Spleen (tissue), 13 donors: ENCODE measurements at places on chromosomes 1 and 21. TPM values are rescaled to one million over a fixed set of nuclear protein-coding genes. Genes with fewer than 3 reads are reported as not detected.

Gene ATP1B1
- 77.6 TPM for total RNA-seq

Gene PRR9
- not detected for total RNA-seq

Gene LRRC3
- 4.9 TPM for total RNA-seq

Gene ASPM
- 9.0 TPM for total RNA-seq

Gene SRP9
- total RNA-seq, result 189 TPM

Gene CFHR4
- not detected for total RNA-seq

Gene CLCA2
- total RNA-seq, result not detected

Gene ZSWIM5
- 4.7 TPM for total RNA-seq

Gene ACTRT2
- total RNA-seq, result not detected

- peak overlapping the region; percentile 75 for H3K4me3 ChIP-seq
- H3K27me3 ChIP-seq, result peaks cover 3% of the 10 kb centered on the region
- peaks cover 11% of the 10 kb centered on the region for H3K4me1 ChIP-seq
- H3K27ac ChIP-seq, result no peak overlapping the region
Observed at GRCh38 chr21:31557421-31558188, 101.9 kb upstream of the SOD1 start.

GRCh38 chr1:215529571-215529970, 37.5 kb upstream of the KCTD3 start:
- H3K27me3 ChIP-seq, result no peaks in the 10 kb centered on the region
- no peak overlapping the region for H3K27ac ChIP-seq
- H3K4me3 ChIP-seq, result no peak overlapping the region
- H3K4me1 ChIP-seq, result no peaks in the 10 kb centered on the region
- no peaks in the 10 kb centered on the region for H3K36me3 ChIP-seq
- DNase-seq, result no peak

DNA sequence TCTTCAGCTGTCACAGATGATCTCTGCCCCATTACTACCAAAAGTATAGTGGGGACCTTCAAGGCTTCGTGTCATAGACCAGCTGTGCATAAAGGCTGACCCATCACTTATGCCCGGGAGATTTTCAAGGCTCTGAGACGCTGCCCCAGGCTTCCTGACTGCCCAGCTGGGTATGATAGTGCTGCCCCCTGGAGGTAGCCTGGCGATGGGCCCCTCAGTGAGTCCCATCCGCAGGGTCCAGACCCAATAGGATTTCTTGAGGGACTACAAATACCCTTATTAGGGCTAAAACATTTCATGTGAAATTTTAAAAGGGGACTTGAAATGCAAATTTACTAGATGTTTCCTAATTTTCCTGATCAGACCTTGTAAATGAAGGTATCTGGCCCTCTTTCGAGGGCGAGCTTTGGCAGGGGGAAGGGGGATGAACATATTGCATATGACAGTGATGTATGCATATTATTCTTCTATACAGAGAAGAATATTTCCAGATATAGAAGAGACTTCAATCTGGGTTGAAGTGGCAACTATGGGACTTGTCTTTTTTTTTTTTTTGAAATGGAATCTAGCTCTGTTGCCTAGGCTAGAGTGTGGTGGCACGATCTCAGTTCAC, 11.7 kb upstream of the FCMR start:
- H3K4me3 ChIP-seq, result no peak overlapping the region
- peaks cover 60% of the 10 kb centered on the region for H3K4me1 ChIP-seq
- peak; percentile 92 for DNase-seq
- no peak overlapping the region for H3K27ac ChIP-seq
- H3K27me3 ChIP-seq, result no peaks in the 10 kb centered on the region
- no peaks in the 10 kb centered on the region for H3K36me3 ChIP-seq

DNA sequence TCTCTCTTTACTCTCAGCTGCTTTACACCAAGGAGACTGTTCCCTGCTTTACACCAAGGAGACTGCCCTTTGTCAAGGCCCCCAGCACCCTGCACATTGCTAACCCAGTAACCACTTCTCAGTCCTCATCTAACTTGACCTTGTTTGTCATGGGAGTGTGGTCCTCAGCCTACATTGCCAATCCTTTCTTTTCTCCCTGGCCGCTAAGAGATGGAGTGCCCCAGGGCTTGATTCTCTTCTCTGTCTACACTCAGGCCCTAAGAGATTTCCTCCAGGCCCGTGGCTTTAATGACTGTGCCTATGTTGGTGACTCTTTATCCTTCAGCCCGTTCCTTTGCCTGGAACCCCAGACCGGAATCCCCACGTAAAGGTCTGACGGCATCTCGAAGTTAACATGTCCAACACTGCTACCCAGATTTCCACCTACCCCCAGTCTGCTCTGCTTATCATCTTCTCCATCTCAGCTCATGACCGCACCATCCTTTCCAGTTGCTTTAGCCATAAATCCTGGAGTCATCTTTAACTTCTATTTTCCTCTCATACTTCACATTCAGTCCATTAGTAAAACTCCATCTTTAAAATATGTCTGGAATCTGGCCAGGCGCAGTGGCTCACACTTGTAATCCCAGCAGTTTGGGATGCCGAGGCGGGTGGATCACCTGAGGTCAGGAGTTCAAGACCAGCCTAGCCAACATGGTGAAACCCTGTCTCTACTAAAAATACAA, 9.5 kb upstream of the SEMA4A start:
- H3K36me3 ChIP-seq, result peaks cover 7% of the 10 kb centered on the region
- DNase-seq, result no peak
- H3K27me3 ChIP-seq, result no peaks in the 10 kb centered on the region
- H3K4me1 ChIP-seq, result peaks cover 29% of the 10 kb centered on the region

- no peaks in the 10 kb centered on the region for H3K27me3 ChIP-seq
- no peak overlapping the region for H3K4me3 ChIP-seq
- no peak for DNase-seq
- H3K27ac ChIP-seq, result no peak overlapping the region
- no peaks in the 10 kb centered on the region for H3K4me1 ChIP-seq
- no peaks in the 10 kb centered on the region for H3K36me3 ChIP-seq
Observed at GRCh38 chr1:168665975-168666374, 63.0 kb downstream of the DPT start.

- no peaks in the 10 kb centered on the region for H3K27me3 ChIP-seq
- no peak overlapping the region for H3K4me3 ChIP-seq
Observed at GRCh38 chr1:153288634-153289275, 24.0 kb downstream of the PGLYRP3 start.

DNA sequence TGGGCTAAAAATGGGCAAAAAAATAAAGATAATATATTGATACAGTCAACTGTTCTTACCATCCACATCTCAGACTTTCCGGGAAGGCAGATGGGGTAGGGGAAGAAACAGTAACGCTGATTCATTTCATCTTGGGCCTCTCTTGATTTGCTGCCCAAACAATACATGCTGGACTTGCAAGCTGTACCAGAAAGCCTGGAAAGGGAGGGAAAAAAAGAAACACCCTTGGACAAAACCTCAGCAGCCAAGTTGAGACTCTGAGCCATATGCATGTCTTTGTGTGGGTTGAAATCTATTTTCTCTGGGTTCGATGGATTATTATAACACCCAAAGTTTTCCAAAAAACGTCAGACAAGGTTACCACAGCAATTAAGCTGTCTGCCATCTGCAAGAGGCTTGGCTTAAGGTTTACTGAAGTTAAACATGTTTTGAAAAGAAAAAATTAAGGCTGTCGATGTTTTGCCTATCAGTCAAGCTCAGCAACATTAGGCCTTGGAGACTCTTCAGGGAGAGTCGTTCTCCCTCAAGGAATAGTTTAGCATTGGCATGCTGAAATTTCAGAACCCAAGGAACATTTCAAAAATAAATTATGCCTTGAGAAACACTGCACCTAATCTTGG, 71.2 kb downstream of the PSMG1 start:
- H3K4me1 ChIP-seq, result no peaks in the 10 kb centered on the region
- H3K27ac ChIP-seq, result no peak overlapping the region
- no peak overlapping the region for H3K4me3 ChIP-seq

GRCh38 chr1:226519716-226520598, 28.6 kb upstream of the STUM start:
- DNase-seq, result no peak
- H3K27me3 ChIP-seq, result no peaks in the 10 kb centered on the region
- no peaks in the 10 kb centered on the region for H3K36me3 ChIP-seq
- no peaks in the 10 kb centered on the region for H3K4me1 ChIP-seq
- H3K4me3 ChIP-seq, result no peak overlapping the region

- H3K36me3 ChIP-seq, result no peaks in the 10 kb centered on the region
- no peaks in the 10 kb centered on the region for H3K27me3 ChIP-seq
- H3K4me3 ChIP-seq, result no peak overlapping the region
- H3K4me1 ChIP-seq, result no peaks in the 10 kb centered on the region
- no peak for DNase-seq
Observed at GRCh38 chr21:35154788-35155187, 105.7 kb upstream of the RUNX1 start.

DNA sequence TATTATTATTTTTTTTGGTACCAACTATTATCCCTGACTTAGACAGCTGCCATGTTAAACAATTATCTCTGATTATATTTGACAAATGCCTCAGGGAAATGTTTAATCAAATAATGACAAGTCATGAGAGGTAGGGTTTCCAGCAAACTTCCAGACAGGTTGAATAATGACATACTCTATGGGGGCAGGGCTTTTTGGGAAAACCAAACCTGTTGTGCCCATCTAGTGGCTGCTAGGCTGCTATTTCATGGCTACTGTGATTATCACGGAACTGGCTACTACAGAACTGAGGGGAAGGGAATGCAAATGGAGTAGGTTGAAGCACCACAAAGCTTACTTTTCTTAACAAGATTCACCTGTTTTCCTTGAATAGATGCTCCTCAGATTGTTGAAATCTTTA, 77.6 kb downstream of the DUSP10 start:
- no peak for DNase-seq
- H3K27me3 ChIP-seq, result no peaks in the 10 kb centered on the region
- no peaks in the 10 kb centered on the region for H3K36me3 ChIP-seq
- no peak overlapping the region for H3K4me3 ChIP-seq
- H3K4me1 ChIP-seq, result no peaks in the 10 kb centered on the region
- no peak overlapping the region for H3K27ac ChIP-seq

- no peak overlapping the region for H3K4me3 ChIP-seq
- peaks cover 10% of the 10 kb centered on the region for H3K4me1 ChIP-seq
Observed at GRCh38 chr1:180482425-180483275, 19.7 kb downstream of the ACBD6 start.
